SJCRH30 (cell line): ENCODE measurements at places on chromosomes 7 and 10.

- DNase-seq = peak; percentile 36
These were observed 10.4 kb downstream of the VCL start for GRCh38 chr10:74008212-74008731.

- no peak for DNase-seq
These were observed 243.8 kb downstream of the DNAJB9 start for GRCh38 chr7:108813251-108814014.

GRCh38 chr7:5689118-5689517 is 92.3 kb downstream of the RNF216 start:
- DNase-seq = no peak

DNA sequence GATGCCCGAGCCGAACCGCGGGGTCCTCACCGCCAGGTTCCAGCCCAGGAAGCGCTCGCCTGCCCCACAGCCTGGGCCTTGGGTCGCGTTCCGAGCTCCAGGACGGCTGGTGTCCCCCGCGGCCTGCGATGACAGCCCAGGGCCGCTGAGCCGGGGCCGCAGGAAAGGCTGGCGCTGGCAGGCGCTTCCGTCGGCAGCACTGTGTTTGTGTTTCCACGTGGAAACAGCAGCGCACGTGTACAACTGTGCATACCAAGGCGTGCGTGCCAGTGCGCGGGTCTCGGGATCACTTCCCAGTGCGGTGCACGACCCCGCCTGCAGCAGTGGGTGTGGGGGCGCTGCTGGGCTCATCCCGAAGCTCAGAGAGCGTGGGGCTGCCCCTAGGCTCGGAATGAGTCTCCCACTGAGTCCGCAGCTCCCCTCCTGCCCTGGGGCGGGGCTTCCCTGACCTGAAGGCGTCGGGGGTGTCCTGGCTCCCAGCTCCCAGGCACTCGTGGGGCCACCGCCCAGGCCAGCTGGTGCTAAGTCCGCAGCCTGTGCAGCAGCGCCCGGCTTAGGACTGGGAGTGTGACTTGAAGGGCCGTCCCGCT is 17.2 kb downstream of the AP5Z1 start:
- DNase-seq = no peak

- no peak for DNase-seq
These were observed 305.8 kb upstream of the IGFBP3 start for GRCh38 chr7:46226860-46227259.

DNA sequence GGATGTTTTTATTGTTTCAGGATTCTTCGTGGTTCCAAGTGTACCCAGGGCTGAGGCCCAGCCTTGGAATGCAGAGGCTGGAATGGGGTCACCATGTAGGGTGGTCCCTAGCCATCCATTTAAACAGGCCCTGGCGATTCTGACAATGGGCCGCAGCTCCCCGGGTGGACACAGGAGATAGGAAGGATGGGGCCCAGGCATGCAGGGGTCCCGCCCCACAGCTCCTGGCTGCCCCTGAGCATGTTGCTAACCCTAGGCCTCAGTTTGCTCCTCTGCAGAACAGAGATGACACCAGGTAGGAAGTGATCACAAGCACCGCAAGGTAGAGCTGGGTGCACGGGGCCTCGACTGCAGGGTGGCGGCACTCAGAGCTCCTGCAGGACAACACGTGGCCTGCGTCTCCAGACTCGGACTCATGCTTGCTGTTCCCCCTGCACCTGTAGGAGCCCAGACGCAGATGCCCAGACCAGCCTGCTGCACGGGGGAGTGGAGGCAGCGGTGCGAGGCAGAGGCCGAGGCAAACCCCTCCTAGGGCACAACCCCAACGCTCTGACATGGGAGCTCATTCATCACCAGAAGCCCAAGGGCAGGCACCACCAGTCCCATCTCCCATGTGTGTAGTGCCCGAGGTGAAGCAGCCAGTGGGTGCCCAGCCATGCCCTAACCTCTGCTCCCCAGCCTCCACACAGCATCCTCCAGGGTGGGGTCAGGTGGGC is 25.5 kb downstream of the VIPR2 start:
- no peak for DNase-seq

- DNase-seq = peak; percentile 30
These were observed 185.9 kb upstream of the DKK1 start for GRCh38 chr10:52128056-52128683.

- no peak for DNase-seq
These were observed 200.2 kb downstream of the ZNF438 start for GRCh38 chr10:30831426-30831825.

GRCh38 chr10:84665883-84666463 is 337.6 kb downstream of the CCSER2 start:
- DNase-seq = peak; percentile 20

DNA sequence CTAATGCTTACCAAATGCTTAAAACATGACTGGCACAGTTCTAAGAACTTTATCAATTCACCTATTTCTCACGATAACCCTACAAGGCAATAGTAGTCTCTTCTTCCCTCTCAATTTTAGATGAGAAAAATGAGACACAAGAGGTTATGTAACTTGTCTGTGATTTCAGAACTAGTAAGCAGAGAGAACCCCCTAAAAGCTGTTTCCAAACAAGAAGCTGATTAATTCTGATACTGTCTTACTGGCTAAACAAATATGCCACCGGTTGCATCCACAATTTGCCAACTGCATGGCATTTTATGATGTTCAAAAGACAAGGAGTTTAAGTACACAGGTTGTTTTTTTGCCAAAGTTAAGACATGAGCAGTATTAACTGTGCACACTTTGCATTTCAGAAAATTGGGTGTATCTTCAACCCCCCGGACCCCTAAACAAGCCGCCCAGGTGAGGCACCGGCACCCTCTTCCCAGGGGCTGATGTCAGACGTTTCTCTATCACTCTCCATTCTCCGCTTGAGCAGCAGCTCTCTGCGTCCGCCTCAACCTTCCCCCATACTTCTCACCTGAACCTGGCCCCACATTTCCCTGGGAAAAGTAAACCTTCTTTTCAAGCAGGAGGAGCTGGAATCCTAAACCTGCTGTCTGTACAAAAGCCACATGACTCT is 21.7 kb downstream of the RSU1 start:
- no peak for DNase-seq

- peak; percentile 29 for DNase-seq
These were observed 5.7 kb upstream of the AP5Z1 start for GRCh38 chr7:4769761-4770160.

- no peak for DNase-seq
These were observed 488.2 kb upstream of the TPK1 start for GRCh38 chr7:145324081-145324480.

DNA sequence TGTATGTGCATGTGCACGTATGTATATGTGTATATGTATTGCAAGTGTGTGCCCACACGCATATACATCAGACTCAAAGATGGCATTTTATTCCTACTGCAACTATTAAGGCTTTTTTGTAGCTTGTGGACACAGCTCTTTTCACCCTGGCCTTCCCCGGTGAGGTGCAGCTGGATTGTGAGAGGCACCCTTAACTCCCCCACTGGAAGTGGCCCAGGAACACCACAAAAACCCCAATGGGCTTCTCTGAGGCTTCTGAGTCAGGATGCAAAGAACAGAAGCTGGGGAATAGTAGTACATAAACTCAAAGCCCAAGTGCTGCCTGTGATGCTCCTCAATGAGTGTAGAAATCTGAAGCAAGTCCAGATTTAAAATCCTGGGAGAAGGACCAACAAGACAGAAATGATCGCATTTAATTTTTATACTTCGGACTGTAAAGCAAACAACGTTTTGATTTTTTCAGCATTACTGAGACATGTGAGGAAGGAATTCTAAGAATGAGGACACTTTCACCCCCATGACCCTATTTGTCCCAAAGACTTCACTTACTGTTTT is 369.2 kb upstream of the MGMT start:
- DNase-seq = no peak

GRCh38 chr7:983004-983615 is at the start of gene CYP2W1:
Gene CYP2W1, plus strand, starts transcription at chr7:983181. Its CDS starts 31 bp downstream, at chr7:983212.
- DNase-seq = no peak

DNA sequence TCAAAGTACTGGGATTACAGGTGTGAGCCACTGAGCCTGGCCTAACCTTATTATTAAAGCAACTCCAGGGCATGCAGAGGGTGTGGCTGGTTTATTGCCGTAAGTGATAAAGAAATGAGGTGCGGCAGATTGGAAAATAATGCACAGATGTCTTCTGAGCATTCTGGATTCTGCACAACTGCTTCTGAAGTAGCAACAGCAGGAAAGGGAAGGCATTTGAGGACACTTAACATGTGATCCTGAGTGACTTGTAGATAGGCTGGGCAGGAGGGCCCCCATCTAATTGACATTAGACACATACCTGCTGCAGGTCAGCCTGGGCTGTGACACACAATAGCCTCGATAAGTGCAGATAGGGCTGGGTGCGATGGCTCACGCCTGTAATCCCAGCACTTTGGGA is 5.6 kb downstream of the RHBDD2 start:
- DNase-seq = no peak

DNA sequence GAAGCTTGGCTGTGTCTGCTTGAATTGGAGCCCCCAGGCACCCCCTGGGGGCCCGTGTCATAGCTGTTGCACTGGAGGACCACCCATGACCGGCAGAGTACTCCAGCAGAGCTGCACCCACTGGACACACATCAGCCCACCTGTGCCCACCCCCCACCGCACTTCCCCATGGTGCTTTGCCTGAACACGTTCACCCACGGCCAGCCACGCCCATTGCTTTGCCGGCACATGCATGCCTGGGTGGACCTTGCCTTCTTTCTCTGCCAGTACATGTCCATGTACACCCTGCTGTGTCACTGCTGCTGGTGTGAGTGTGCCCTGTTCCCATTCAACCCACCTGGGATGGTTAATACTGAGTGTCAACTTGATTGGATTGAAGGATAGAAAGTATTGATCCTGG is 88.7 kb downstream of the SAMD9 start:
- DNase-seq = no peak

DNA sequence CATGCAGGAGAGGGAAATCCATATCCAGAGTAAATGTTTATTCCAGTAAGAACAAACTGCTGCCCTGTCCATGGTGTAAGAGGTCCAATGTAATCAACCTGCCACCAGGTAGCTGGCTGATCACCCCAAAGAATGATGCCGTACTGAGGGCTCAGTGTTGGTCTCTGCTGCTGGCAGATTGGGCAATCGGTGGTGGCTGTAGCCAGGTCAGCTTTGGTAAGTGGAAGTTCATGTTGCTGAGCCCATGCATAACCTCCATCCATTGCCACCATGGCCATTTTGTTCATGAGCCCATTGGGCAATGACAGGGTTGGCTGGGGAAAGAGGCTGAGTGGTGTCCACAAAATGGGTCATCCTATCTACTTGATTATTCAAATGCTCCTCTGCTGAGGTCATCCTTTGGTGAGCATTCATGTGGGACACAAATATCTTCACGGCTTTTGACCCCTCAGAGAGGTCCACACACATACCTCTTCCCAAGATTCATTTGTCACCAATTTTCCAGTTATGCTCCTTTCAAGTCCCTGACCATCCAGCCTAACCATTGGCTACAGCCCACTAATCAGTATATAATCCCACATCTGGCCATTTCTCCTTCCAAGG is 23.3 kb upstream of the PAPSS2 start:
- DNase-seq = no peak

DNA sequence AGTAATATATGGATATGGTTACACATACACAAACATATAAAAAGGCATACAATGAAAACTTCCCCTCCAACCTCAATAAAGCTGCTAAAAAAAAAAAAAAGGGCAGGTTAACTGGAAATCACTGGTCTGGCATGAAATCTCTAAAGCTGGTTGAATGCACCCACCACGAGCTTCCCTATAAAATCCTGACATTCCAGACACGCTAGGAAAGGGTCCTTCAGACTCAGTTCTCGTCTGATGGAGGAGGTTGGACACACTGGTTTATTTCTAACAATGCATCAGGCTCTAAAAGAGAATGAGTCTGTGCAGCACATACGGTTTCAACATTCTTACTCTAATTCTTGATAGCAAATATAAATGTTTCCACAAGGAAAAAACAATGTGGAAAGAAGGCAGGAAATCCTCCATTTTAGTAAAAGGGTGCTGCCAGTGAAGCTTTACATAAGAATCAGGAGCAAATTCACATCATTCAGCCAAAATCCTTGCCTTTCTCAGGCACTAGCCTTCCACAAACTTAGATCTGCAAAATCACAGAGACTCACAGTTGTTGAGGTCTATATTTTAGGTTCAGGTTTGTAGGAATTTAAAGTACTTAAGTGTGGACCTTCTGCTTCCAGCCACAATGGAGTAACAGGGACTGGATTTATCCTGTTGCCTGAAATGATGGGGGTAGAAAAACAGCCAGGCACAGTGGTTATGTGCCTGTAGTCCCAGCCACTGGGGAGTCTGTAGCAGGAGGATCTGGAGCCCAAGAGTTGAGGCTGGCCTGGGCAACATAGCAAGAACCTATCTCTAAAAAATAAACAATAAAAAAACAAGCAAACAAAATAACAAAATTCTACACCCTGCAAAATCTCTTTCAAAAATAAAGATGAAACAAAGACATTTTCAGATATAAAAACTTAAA is 73.5 kb downstream of the CYTH3 start:
- no peak for DNase-seq

DNA sequence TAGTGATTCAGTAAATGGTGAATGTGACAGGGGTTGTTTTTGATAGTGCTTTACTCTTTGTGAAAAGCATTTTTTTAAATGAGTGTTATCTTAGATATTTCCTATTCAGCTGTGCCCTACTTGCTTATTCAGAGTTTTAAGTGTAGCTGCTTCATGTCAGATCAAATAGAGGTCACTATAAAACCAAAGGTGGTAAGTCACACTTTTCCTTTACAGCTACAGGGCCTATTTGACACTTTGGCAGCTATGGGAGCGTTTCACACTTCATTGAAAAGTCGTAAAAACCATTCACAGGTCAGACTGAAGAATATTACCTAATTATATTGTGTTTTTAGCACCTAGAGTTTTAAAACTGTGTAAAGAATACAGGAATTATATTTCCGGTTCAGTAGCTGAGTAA is 67.3 kb downstream of the ANKIB1 start:
- no peak for DNase-seq

- DNase-seq = peak; percentile 70
These were observed 579.1 kb downstream of the CCSER2 start for GRCh38 chr10:84907461-84908009.

DNA sequence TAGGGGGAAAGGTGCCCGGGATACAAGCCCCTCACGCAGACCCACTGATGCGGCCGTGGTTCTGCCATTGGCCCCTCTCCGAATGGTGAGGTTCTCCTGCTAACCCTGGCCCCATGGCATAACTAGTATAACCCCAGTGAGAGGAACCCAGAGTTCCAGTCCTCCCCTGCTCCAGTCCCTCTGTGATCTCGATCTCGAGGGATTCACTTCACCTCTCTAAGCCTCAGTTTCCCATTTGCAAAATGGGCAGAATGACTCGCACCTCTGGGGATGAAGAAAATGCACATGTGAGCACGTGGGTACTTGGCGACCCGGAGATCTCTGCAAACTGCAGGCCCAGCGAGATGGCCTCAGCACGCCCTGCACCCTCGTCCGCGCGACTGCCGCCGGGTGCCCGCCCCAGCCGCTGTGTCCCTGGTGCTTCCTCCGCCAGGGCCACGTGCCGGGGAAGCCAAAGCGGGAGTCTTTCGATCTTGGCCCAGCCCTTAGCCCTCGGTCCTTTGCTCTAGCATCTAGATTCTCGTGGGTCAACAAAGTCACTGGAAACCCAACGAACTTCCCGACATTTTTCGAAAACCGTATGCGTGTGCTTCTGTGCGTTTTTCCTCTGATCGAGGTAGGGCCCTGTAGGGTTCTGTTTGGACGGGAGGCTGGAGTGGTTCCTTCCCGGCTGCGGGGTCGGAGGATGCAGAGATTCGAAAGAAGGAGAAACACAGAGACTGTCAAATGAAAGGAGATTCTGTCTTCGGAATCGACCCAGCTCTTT is 169.8 kb downstream of the UBE2H start:
- no peak for DNase-seq
